ENCODE measurements at places on chromosomes 13 and 19.
A peak's percentile ranks its signal among the peaks of the same experiment; 100 is the strongest.

- DNase-seq = no peak
Observed at GRCh38 chr13:74052402-74052928, 81.7 kb downstream of the KLF12 start.

- DNase-seq = no peak
Observed at GRCh38 chr13:25335856-25336255, 34.4 kb downstream of the NUP58 start.

DNA sequence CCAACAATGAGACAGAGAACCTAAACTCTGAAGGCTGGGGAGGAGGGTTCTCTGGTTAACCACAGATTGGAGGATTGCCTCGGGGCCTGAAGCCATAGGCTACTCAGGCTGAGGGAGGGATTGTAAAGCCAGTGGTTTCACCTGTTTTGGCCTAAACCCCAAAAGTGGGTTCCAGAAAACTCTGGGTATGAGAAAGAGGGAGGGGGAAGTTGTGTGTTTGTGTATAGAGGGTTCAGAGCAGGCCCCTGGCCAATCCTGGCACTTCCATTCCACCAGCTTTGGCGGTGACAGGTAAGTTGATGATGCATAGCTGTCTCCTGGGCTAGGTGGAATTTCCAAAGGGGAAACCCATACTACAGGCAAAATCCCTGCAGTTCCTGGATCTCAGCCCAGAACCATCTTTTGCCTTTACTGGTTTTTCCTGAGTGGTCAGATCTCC, 13.5 kb upstream of the CCDC97 start:
- no peak for DNase-seq

DNA sequence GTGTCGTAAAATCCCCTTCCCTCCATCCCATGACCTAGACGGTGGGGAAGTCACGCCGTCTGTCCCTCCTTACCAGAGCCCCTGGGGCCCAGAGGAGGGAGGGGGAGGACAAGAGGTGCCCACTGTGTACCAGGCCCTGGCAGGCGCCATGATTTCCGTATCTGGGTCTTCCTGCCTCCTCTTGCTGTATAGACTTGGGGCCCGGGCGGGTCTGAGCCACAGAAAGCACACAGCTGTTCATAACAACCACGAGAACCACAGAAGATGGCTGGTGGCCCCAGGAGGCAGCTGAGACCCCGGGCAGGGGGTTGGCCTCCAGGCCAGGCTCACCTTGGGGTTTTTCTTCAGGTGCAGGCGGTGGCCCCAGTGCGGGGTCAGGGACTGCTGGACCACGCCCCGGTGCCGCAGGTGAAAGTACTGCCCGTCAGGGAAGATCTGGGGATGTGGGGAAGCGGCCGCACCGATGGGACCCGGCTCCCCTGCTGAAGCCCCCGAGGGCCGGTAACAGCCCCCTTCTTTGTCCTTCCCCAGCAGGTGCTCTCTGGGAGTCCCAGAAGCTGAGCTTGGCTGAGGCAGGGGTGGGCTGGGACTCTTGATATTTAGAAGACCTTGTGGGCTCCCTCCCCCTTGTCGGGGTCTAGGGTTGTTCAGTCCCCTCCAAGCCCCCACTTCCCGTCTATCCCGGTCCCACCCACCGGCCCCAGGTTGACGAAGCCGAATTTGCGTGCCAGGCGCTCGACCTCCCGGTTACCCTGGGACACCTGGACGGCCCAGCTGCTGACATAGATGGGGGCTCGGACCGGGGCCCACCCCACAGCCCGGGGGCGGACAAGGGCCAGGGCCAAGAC, 463 bp downstream of the PCSK4 start:
- no peak for DNase-seq

DNA sequence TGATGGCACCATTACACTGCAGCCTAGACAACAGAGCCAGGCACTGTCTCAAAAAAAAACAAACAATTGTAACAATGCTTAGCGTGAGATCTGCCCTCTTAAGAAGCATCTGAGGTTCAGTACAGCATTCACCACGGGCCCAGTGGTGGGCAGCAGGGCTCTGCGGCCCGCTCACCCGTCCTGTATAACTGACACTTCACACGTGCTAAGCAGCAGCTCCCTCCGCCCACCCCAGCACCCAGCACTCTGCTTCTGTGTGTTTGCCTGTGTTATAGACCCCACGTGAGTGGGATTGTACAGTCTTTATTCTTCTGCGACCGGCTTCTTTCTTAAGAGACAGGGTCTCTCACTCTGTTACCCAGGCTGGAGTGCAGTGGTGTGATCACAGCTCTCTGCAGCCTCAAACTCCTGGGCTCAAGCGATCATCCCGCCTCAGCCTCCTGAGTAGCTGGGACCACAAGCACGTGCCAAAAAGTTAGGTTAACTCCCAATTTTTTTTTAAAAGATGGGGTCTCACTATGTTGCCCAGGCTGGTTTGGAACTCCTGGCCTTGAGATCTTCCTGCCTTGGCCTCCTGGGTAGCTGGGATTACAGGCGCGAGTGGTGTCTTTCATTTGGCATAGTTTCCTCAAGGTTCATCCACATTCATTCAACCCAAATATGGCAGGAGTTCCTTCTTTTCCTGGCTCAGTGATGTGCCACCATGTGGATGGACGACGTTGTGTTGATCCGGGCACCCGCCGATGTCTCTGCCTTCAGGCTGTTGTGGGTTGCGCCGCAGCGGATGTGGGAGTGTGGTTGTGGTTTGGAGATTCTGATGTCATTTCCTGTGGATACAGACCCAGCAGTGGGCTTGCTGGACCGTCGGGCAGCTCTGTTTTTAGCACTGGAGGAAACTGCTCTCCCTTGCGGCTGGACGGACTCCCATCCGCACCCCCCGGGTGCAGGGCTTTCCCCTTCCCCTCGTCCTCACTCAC, 170.0 kb downstream of the KDM4B start:
- peak; percentile 10 for DNase-seq

DNA sequence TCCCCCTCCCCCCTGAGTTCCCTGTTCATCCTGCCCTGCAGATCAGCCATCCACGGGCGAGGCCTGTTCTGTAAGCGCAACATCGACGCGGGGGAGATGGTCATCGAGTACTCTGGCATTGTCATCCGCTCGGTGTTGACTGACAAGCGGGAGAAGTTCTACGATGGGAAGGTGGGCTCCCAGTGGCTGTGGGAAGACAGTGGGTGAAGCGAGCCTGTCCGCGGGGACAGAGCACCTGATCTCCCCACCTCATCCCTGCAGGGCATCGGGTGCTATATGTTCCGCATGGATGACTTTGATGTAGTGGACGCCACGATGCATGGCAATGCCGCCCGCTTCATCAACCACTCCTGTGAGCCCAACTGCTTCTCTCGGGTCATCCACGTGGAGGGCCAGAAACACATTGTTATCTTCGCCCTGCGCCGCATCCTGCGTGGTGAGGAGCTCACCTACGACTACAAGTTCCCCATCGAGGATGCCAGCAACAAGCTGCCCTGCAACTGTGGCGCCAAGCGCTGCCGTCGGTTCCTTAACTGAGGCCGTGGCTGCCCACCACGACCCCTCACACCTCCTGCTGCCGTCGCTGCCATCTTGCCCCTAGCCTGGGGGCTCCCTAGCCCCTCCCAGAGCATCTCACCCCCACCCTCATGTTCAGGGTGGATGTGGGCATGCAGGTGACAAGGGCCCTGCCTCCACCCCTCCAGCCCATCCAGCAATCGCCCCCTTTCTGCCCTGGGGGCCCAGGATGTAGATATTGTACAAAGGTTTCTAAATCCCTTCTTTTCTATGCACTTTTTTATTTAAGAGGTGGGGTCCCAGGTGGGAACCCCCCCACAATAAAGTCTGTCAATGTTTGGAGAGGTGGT, 4.0 kb downstream of the IGFLR1 start:
- DNase-seq = no peak

GRCh38 chr13:102758842-102759241, 14.7 kb downstream of the TEX30 start:
- DNase-seq = no peak

GRCh38 chr13:33057019-33057780, 41.0 kb downstream of the KL start:
- DNase-seq = no peak

- no peak for DNase-seq
Observed at GRCh38 chr13:46896341-46897137, at the start of gene HTR2A. TSS of gene HTR2A (minus strand) at chr13:46897053. CDS start at chr13:46895906, 1,147 bp downstream.

DNA sequence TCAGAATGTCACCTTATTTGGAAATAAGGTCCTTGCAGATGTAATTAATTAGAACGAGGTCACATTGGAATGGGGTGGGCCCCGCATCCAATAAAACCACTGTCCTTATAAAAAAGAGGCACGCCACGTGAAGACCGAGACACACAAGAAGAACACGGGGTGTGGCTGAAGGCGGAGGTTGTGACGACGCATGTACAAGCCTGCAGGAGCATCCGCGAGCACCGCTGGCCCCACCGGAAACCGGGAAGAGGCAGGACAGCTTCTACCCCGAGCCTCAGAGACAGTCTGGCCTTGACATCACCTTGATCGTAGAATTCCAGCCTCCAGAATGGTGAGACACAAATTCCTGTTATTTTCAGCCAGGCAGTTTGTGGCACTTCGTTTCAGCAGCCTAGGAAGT, 177.9 kb downstream of the COL4A1 start:
- no peak for DNase-seq

DNA sequence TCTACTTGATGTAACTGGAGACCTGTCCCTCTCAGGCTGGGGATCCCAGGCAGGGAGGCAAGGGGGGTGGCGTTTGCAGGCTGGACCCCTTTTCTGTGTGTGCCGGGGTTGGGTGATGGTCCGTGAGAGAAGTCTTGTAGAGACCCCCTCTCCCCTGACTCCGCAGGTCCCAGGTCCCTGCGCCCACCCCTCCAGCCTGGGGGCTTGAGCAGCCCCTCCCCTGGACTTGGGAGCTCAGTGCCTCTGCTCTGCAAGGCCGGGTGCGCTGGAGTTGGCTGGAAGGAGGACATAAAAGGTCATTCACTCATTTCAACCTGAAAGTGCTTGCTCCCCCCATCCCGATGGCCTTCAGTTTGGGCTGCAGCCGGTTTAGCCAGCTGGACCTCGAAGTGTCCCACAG, 89.5 kb downstream of the SLC7A1 start:
- DNase-seq = no peak

DNA sequence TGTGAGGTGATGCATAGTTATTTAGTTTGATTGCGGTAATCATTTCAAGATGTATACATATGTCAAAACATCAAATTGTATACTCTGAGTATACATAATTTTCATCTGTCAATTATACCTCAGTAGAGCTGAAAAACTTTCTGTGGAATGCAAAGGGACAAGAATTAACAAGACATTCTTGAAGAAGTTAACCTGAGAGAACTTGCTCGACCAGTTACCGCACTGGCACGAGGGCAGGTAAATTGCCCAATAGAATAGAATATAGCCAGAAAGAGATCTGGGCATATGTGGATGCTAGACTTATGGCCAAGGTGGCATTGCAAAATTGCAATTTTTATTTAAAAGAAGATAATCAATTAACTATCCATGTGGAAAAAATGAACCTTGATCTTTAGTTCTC, 42.3 kb upstream of the GJB6 start:
- DNase-seq = no peak

- DNase-seq = no peak
Observed at GRCh38 chr13:37403776-37404527, 194.6 kb downstream of the POSTN start.

Data from T1000 (cell line).